Osteocyte (in vitro differentiated cells): ENCODE measurements at places on chromosomes 1 and 21. TPM values are rescaled to one million over a fixed set of nuclear protein-coding genes. Genes with fewer than 3 reads are reported as not detected.

DNA sequence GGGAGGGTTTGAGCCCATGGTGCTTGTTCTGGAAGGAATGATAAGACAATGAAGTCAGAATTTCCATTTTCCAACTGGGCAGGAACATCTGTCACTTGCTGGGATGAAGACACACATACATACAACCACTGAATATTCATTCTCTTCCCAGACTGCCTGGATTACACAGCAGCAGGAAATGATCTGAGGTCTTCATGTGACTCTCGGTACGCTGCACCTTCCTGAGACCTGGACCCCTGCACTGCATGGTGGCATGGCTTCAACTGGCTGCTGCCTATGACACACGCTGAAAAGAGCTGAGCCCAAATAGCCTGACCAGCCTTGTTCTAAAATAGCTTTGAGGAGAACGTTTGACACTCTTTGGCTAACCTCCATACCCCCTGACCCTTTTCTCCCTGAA lies 150.6 kb downstream of the GABPA start:
- DNase-seq, result no peak

SLC2A5 gene
- 0.39 TPM in 1 of 2 replicates, not detected in the other for total RNA-seq

LCE1D gene
- not detected in 2 replicates for total RNA-seq

- no peak for DNase-seq
Measured at GRCh38 chr1:57489358-57490036, 65.6 kb upstream of the DAB1 start.

SERTAD4 gene
- total RNA-seq, result 40.5 and 47.2 TPM in 2 replicates

DNA sequence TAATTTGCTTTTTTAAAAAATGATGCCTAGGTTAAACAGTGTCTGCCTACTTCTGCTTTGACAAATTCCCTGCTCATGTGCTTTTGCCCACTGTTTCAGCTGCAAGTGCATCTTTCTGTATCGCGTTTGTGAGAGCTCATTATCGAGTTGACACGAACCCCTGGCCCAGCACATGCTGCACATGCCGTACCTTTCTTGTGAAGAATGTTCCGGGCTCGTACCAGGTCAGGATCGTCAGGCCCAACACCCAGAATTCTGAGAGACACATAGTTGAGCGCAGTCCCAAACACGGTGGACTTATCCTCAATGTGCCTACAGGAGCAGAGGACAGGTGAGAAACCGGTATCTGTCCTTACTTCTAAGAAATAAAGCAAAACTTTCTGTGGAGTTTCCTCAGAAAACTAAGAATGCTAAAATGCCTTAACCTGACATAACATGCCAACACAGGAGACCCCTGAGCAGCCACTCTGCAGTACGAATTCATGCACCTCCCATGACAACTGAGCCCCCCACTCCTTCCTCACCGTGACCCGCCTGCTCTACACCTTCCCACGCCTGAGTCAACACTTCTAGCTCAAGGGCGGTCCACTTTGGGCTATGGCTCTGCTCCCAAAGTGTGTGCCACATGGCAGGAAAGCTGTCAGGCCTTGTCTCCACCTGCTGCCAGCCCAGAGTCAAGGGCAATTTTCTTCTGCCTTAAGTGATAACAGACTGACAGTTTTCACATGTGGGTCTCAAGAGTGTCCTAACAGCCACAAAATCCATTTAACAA lies 6.7 kb downstream of the LSS start:
- DNase-seq, result no peak

GRCh38 chr1:42282867-42283583 lies 52.0 kb downstream of the FOXJ3 start:
- DNase-seq, result no peak

GRCh38 chr1:195851804-195852203 lies 756.4 kb downstream of the KCNT2 start:
- DNase-seq, result no peak
